ENCODE measurements at places on chromosomes 7 and 10.

GRCh38 chr10:122855745-122856144 is 10.1 kb upstream of the CUZD1 start:
- peaks cover 3% of the 10 kb centered on the region for H3K4me1 ChIP-seq
- DNase-seq, result no peak
- H3K27me3 ChIP-seq, result no peaks in the 10 kb centered on the region
- H3K27ac ChIP-seq, result no peak overlapping the region

DNA sequence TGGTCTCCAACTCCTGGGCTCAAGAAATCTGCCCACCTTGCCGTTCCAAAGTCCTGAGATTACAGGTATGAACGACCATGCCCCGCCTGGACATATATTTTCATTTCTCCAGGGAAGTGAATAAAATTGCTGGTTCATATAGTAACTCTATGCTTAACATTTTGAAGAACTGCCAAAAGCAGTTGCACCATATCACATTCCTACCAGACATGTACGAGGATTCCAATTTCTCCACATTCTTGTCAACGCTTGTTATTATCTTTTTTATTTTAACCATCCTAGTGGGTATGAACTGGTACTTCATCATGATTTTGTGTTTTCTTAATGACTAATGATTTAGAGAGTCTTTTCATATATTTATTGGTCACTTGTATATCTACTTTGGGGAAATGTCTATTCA is 21.9 kb upstream of the CPN1 start:
- DNase-seq, result no peak
- no peaks in the 10 kb centered on the region for H3K36me3 ChIP-seq
- H3K27ac ChIP-seq, result no peak overlapping the region
- H3K27me3 ChIP-seq, result no peaks in the 10 kb centered on the region
- H3K4me1 ChIP-seq, result no peaks in the 10 kb centered on the region

- peak overlapping the region; percentile 14 for H3K27ac ChIP-seq
- H3K4me1 ChIP-seq, result no peaks in the 10 kb centered on the region
- no peak overlapping the region for H3K4me3 ChIP-seq
- H3K27me3 ChIP-seq, result no peaks in the 10 kb centered on the region
- H3K36me3 ChIP-seq, result no peaks in the 10 kb centered on the region
Observed at GRCh38 chr7:122803323-122803722, 82.9 kb downstream of the CADPS2 start.

DNA sequence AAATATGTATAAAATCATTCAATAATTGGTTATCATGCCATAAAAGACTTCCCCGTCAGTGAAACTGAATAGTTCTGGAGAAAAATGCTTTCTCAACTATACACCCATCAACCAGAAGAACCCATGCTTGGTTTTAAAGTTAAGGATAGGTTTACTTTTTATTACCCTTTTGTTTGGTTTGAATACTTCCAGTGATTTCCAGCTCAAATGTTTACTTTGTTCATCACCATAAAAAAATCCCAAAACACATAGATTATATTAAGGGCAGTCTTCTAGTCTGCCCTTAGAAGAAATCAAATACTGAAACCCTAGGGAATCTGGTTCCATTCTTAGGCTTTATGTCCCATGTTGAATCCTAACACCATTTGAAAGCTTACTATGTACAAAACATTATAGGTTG is 49.2 kb downstream of the PTTG1IP2 start:
- no peak for DNase-seq
- no peaks in the 10 kb centered on the region for H3K27me3 ChIP-seq
- H3K36me3 ChIP-seq, result no peaks in the 10 kb centered on the region
- H3K27ac ChIP-seq, result no peak overlapping the region
- no peak overlapping the region for H3K4me3 ChIP-seq
- H3K4me1 ChIP-seq, result no peaks in the 10 kb centered on the region

All from kidney (tissue), 22 donors.